ENCODE measurements at places on chromosomes 12 and 14.

DNA sequence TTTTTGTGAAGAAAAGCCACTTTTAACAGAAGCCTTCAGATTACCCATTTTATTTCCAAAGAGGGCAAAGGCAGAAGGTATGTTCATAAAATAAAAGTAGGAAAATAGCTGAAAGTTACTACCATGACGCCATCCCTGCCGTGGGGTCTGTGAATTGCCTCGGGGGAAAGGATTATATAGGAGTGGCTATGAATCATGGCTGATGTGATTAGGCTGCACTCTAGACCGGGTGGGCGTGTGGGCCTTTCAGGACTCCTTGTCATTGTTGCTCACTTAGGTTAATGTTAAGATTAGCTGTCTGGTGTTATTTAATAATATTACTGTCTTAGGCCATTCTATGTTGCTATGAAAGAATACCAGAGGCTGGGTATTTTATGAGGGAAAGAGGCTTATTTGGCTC lies 195.5 kb downstream of the EGLN3 start:
- no peak for DNase-seq

DNA sequence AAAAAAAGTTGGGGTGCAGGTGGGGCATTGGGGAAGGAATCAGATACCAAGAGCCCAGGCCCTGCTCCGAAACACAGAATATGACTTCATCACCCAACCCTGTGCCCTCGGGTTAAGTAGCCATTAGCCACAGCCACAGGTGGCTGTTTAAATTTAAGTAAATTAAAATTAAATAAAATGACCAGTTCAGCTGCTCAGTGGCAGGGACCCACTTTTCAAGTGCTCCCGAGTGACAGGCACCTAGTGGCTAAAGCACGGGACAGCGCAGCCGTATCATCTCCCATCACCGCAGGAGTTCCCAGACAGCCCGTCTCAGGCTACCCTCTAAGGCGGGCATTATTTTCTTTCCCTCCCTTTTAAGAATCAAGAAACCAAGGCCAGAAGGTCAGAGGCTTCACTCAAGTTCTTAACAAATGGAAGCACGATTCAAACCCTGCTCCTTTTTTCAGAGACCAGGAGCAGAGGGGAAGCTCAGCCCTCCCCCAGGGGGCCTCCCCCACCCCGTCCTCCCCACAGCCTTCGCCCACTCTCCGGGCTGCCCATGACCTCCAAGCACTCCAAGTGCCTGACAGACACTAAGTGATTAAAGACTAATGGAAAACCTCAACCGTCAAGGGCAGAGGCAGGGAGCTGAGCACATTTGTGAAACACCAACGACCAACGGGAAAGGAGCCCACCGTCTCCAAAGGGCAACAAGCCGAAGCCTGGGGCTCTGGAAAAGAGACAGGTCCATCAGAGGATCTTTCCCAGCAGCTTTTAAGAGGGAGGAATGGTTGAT lies 5.2 kb downstream of the NCOR2 start:
- DNase-seq = no peak

DNA sequence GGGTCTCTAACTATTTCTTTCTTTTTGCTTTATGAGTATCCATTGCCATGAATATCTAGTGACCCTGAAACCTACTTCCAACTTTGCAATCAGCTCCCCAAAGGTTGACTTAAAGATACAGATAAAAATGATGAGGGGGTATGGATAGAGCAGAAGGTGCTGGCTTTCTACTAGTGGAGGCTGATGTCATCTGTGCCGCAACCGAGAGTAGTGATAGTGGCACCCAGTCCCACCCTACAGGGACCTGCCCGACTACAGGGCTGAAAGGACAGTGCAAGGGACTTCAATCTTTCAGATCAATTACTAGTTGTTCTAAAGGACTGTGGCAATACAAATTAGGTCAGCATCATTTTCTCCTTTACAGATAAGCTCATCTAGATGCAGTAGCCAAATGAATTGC lies 806.0 kb downstream of the VRK1 start:
- no peak for DNase-seq

DNA sequence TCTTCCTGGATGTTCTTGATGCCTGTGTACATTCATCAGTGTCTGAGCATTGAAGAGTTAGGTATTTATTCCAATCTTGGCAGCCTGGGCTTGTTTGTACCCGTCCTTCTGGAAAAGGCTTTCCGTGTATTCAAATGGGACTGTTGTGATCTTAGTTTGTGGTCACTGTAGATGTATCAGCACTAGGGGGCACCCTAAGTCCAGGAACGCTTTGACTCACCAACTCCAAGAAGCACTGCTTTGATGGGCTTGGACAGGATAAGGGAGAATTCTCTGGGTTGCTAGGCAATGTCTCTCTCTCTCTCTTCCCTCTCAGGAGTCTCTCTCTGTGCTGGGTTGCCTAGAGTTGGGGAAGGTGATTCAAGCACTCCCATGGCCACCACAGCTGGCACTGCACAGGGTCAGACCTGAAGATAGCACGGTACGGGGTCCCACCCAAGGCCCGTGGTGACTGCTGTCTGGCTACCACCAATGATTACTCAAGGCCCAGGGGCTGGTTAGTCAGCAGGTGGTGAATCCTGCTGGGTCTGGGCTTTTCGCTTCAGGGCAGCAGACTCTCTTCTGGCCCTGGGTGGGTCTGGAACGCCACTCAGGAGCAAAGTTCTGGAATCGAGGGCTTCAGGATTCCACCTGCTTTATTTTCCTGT lies 211.1 kb upstream of the RGS6 start:
- DNase-seq = no peak

DNA sequence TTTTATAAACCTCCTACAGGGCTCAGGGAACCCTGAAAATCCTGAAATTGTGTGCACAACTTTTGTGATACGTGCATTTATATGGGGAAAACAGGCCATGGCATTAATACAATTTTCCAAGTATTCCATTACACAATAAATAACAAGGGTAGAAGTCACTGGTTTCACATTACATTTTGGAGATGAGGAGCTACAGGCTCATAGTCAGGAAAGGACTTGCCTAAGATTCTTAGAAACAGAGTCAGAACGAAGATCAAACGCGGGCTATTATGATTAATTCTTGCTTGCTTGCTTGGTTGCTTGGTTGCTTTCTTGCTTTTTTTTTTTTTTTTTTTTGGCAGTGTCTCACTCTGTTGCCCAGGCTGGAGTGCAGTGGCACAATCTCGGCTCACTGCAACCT lies 16.7 kb downstream of the NOS1 start:
- DNase-seq = no peak

DNA sequence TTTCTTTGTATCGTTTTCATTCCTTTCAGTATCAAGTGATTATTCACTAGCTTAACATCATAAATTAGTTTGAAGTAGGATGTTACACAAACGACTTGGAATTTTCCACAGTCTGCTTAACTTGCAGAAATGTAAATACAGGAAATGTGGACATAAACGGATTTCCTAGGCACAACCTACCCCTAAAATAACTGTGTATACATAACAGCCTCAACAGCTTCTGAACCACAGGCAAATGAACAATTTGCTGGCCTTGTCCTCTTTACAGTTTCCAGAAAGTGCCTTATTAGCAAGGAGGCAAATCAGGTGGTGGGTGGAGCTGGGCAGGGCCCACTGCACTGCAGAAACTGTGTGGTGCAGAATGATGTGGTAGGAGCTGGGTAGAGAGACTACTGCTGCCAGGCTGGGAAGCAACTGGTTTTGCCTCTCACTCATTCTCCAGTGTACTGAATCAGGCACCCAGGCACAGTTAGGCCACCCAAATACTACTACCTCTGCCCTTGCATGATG lies 14.1 kb downstream of the DRAM1 start:
- no peak for DNase-seq

DNA sequence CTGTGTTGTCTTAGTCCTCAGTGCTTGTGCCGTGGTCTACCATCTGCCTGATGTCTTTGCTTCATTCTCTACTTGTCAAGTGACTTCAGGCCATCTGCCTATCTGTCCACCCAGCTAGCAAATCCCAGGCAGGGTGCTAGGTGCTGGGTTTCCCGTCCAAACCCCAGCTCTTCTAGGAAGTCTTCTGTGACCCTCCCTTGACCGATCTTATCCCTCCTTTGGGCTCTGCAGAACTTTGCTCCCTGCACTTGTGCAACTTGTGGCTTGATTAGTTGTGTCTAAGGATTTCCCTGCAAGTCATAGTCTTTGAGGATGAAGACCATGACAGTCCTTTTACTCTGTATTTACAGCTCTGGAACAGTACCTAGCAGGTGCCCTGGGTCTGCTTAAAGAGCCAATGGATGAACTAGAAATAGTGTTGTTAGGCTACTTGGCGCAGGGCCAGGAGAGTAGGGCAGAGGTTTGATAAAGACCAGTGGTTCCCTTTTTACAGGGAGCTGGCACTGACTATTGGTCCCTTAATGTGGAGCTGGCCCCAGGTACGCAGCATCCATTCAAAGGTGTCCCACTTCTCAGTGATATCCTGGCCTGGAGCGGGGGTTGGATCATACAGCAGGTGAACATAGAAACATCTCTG lies 60.1 kb downstream of the ADCK1 start:
- DNase-seq = no peak

DNA sequence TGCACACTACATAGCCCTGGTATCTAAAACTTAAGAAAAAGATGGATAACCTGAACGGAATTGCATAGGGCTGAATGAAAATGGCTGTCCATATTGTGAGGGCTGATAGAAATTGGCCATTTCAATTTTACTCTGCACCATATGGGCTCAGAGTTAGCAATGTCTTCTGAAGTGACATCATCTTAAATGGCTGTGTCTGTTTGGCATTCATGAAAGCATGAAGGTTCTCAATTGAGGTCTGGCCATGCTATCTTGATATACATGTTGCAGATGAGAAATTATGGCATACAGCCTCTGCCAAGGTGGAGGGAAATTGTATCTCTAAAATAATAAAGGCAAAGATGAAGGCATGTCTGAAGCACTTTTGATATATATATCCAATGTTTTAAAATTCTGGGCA lies 226.0 kb upstream of the PDE3A start:
- DNase-seq = no peak

DNA sequence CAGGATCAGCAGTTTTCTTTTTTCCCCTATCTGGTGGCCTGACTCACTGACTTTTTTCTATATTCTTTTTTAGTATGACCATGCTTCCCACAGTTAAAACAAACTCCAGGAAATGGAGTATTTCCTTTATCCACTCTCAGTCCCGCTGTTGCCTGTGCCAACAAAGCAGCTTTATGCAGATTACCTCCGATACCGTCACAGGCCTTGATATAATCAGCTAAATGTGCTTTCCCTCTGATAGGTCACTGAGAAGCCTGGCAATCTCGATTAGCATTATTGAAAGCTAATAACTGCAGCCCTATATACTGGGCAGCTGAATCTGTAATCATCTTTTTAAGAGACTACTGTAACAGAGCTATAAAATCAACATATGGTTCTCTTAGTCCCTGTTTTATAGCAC lies 243.6 kb downstream of the KIF21A start:
- no peak for DNase-seq

- no peak for DNase-seq
Measured at GRCh38 chr12:54300732-54301427, at the start of gene NFE2. Gene NFE2 (minus strand): TSS chr12:54301015. CDS start chr12:54295248, 5,767 bp downstream.

- no peak for DNase-seq
Measured at GRCh38 chr12:72242946-72243345, 29.2 kb upstream of the TRHDE start.

DNA sequence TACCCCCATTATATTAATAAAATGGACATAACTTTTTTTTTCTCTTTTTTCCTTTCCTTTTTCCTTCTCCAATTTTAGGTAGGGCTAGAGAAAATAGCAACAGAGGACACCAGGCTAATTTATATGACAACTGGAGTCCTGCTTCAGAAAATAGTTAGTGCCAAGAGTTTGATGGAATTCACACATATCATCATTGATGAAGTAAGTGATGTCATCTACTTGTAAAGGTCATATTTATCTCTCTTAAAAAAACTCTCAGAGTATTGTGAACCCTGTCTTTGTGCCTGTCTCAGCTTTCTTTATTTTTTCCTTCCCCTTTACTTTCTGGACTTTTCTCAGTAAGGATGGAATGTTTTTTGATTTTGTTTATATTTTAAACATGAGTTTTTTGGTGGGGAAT lies 24.3 kb upstream of the RD3L start:
- no peak for DNase-seq

- no peak for DNase-seq
Measured at GRCh38 chr14:48398675-48399282, 723.4 kb upstream of the MDGA2 start.

- no peak for DNase-seq
Measured at GRCh38 chr12:88298761-88299242, 156.7 kb downstream of the TMTC3 start.

GRCh38 chr14:91573528-91573893 lies 63.4 kb upstream of the PPP4R3A start:
- DNase-seq = no peak

GRCh38 chr14:73386342-73386741 lies 72.0 kb downstream of the NUMB start:
- no peak for DNase-seq

DNA sequence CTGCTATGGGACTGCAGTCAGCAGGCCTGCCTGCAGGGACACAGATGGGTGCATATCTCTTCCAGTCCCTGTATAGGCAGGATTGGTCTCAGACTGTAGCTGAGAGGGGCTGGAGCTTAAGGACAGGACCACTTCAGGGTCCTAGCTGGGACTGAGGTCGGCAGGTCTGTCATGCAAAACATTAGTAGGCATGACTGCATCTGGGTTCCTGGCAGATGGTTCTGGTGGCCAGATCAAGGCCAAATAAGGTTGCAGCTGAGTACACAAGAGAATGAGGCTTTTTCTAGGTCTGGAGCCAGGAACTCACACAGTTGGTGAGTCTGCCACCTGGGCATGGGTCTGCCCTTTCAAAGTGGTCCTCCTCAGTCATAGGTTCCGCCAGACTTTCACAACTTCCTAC lies 155.8 kb downstream of the TPH2 start:
- DNase-seq = no peak

GRCh38 chr14:105315211-105315721 lies 718 bp downstream of the PACS2 start:
- DNase-seq = no peak

DNA sequence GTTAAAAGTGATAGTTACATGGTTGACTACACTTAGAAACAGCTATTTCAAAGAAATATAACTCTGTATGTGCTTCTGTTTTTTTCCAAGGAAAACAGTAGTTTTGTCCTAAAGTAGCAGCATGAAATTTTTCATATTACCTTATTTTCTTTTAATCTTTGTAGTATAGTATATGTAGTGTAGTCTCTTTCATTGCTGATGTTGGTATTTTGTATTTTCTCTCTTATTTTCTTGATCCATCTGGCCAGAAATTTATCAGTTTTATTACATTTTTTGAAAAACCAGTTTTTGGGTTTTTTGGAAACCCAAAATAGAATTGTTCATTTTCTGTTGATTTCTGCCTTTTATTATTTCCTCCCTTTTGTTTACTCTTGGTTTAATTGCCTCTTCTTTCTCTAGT lies 6.4 kb upstream of the RNU6-8 start:
- DNase-seq = no peak

- DNase-seq = no peak
Measured at GRCh38 chr14:89911010-89911919, 43.3 kb downstream of the EFCAB11 start.

DNA sequence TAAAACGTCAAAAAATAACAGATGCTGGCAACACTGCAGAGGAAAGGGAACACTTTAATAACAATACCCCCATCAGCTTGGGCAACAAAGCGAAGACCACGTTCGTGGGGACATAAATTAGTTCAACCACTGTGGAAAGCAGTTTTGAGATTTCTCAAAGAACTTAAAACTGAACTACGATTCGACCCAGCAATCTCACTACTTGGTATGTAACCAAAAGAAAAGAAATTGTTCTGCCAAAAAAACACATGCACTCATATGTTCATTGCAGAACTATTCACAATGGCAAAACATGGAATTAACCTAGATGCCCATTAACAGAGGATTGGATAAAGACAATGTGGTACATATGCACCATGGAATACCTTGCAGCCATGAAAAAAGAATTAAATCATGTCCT lies 81.2 kb upstream of the RAP1B start:
- DNase-seq = no peak
